ENCODE measurements at places on chromosomes 4 and X. TPM values are rescaled to one million over a fixed set of nuclear protein-coding genes. Genes with fewer than 3 reads are reported as not detected.

LRCH2 gene
- total RNA-seq = not detected

SSX1 gene
- not detected for total RNA-seq

FGFBP1 gene
- total RNA-seq = not detected

SASH3 gene
- total RNA-seq = 133 TPM

- DNase-seq = no peak
- H3K4me1 ChIP-seq = peaks cover 59% of the 10 kb centered on the region
- H3K27ac ChIP-seq = peak overlapping the region; percentile 95
- H3K27me3 ChIP-seq = no peaks in the 10 kb centered on the region
Measured at GRCh38 chrX:118502161-118502789, 6.7 kb downstream of the DOCK11 start.

DNA sequence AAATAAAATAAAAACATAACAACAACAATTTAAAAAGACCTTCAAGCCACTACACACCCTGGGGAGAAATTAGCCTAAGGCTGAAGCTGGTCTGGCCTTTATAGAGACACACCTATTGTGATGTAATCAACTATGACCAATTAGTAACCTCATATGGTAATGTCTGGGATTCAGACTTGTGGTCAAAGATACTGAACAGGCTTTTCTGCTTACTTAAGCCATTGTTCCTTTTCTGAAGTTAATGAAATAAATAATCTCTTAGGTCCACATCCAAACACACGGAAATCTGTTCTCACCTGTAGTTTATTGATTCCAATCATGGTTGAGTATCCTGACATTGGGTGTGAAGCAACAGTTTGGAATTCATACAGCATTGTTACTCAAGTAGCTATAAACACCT, 152.5 kb downstream of the PLS3 start:
- H3K4me3 ChIP-seq = no peak overlapping the region
- no peaks in the 10 kb centered on the region for H3K36me3 ChIP-seq
- no peak for DNase-seq
- no peaks in the 10 kb centered on the region for H3K4me1 ChIP-seq
- no peak overlapping the region for H3K27ac ChIP-seq

- H3K36me3 ChIP-seq = no peaks in the 10 kb centered on the region
- no peaks in the 10 kb centered on the region for H3K4me1 ChIP-seq
- no peak overlapping the region for H3K27ac ChIP-seq
Measured at GRCh38 chr4:11720292-11720691, 291.6 kb upstream of the HS3ST1 start.

- no peaks in the 10 kb centered on the region for H3K36me3 ChIP-seq
- peak; percentile 35 for DNase-seq
- peak overlapping the region; percentile 78 for H3K4me3 ChIP-seq
- peaks cover 29% of the 10 kb centered on the region for H3K4me1 ChIP-seq
Measured at GRCh38 chrX:39613482-39613995, 484.2 kb downstream of the BCOR start.

DNA sequence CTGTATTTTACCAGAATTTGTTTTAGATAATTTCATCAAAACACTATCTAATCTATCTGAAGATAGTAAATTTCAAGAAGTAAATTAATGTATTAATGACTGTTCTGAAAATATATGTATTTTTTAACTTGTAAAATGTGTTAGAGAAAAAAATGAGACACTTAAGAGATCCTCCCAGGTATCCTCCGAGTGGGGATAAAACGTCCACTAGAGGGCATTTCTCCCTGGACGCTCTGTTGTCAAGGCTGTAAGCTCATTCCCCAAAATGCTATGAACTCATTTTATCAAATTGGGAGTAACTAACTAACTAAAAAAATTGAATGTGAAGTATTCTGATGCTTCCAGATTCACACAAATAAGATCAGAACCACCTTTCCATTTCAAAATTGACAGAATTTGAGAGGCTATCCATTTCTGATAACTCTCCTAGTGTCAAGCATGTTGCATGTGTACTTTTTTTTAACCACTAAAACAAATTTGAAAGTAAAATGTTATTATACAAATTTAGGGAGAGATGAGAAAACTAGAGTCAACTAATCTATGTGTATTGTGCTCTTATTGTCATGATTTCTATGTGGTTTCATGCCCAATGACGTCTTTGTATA, 337.3 kb upstream of the HS3ST1 start:
- H3K27ac ChIP-seq = no peak overlapping the region
- no peak overlapping the region for H3K4me3 ChIP-seq
- no peaks in the 10 kb centered on the region for H3K4me1 ChIP-seq
- H3K36me3 ChIP-seq = no peaks in the 10 kb centered on the region
- DNase-seq = peak; percentile 15

GRCh38 chr4:71288875-71289274, 49.9 kb upstream of the SLC4A4 start:
- H3K36me3 ChIP-seq = no peaks in the 10 kb centered on the region
- H3K27ac ChIP-seq = no peak overlapping the region
- no peak for DNase-seq
- no peaks in the 10 kb centered on the region for H3K27me3 ChIP-seq
